Kidney tubule cell (primary cell): ENCODE measurements at places on chromosomes 2 and 18.

- no peak for DNase-seq
These were observed 12.8 kb downstream of the TMEM163 start for GRCh38 chr2:134705861-134706586.

DNA sequence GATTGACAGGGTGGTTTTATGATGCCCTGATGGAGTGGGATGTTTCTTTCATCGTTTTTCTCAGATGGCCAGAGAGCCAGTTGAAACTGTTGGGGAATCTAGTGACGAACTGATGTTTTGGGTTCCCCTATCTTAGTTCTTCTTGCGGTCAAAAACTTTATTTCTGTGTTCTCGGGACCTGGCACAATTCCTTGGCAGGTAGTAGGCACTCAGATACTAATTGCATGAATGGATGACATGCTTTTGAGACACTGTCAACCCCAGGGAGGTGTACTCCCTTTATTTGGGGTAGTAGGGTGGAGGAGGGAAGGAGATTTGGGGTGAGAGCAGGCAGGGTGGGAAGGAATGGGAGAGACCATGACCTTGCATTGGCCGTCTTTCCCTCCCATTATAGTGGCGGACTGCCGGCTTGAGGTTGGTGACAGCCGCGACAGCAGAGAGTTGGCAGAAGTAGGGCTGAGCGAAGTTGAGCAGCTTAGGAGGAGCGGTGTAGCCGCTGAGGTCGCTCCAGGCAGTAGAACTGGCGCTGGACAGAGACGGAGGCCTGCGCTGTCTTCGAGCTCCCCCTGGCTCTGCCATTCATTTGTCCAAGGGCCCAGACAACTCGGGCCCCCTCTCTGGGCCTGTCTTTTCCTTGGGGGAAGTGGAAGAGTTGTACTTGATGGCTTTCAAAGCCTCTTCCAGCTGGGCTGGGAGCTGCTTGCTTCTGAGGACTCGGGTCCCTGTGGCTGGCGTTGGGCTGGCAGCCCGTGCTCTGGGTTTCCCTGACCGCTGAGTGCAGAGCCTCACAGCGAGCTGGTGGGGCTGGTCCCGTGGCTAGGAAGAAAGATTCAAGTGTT, 2.6 kb downstream of the TET3 start:
- DNase-seq: peak; percentile 38

DNA sequence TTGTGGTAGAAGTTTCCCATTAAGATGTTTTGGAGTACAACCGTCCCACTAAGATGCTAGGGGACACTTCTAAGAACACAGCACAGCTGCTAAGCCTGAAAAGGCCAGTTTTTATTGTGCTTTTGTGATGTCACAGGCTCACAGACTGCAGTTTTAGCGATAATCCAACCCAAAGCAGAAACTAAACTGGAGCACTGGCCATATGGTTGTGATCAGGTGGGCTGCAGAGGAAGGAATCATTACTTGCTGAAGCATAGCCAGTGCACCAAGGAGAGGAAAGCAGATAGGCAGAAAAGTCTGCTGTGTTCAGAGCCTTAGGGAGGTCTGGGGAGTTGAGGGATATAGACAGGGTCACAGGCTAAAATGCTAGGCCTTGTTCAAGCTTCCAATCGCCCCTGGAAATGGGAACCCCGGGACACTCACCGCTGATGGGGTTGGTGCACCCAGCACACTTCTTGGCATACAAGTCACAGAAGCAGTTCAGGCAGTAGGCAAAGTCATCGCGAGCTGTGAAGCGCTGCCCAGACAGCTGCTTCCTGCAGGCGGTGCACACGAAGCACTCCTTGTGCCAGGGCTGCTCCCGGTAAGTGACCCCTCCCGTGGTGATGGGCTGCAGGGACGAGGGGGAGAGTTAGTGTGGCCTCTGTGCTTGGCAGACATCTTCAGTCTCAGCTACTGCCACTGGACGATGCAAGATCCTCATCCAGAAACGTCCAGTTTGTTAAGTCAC, 25.7 kb downstream of the C2orf49 start:
- DNase-seq: no peak

GRCh38 chr2:88227446-88227845, 57.3 kb downstream of the THNSL2 start:
- DNase-seq: peak; percentile 96

GRCh38 chr2:120628248-120628647, 107.4 kb upstream of the GLI2 start:
- no peak for DNase-seq

DNA sequence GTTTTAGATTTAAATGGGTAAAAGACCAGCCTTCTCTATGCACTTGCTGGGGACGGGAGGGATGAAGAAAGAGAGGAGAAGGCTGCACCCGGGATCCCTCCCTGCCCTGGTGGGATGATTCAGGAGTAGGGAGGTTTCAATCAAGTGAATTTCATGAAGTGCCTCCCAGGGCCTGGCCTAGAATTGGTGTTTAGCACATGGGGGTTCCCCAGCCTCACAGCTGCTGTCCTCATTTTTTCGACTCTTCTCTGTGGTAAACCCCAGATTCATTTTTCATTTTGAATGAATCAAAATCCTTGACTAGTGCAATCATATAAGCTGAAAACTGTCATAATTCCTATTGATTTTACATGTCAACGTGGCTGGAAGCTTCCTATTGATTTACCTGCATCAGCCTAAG, 81.1 kb downstream of the LPIN1 start:
- no peak for DNase-seq

GRCh38 chr2:102060047-102060446, 68.3 kb downstream of the IL1R2 start:
- DNase-seq: no peak

- no peak for DNase-seq
These were observed 749.3 kb upstream of the HS6ST1 start for GRCh38 chr2:129067953-129068352.

- DNase-seq: peak; percentile 82
These were observed 48.5 kb upstream of the PROKR1 start for GRCh38 chr2:68594674-68595492.

DNA sequence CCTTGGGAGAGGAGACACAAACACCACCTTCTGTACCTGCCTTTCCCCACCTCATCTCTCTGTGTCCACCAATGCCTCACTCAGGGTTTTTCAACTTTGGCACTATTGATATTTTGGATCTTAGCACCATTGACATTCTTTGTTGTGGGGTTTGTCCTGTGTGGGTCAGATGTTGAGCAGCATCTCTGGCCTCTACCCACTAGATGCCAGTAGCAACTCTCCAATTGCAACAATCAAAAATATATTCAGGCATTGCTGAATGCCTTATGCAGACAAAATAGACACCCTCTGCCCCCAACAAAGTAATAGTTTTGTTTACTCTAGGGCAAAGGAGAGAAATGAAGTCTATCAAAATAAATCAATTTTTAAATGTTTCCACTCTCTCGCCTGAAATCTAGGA, 1384.3 kb upstream of the NXPH2 start:
- no peak for DNase-seq

DNA sequence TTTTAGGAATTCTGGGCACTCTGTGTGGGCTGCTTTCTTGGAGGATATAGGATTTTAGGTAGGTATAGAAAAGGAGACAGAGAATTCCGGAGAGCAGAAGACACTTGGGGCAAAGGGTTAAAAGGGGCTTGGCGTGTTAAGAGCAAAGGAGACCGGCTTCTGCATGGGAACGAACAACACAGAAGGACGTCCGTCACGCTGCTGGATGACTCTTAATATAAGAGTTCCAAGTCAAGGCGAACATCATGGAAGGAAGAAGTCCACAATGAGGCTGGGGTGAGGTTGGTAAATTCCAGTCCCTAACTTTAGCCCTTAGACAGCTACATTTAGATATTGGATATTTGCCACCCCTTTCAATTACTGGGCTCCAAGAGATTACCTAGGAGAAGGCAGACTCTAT, 15.9 kb upstream of the SLC20A1 start:
- DNase-seq: no peak
